ENCODE measurements at places on chromosomes 16 and 17. TPM values are rescaled to one million over a fixed set of nuclear protein-coding genes. Genes with fewer than 3 reads are reported as not detected.

DCAKD gene
- total RNA-seq: 32.0 TPM

SMIM22 gene
- total RNA-seq: not detected

ABCA9 gene
- total RNA-seq: not detected

DNAH9 gene
- total RNA-seq: not detected

CASKIN1 gene
- total RNA-seq: 0.23 TPM

PGAP3 gene
- 8.6 TPM for total RNA-seq

OR1A1 gene
- total RNA-seq: not detected

KCTD2 gene
- 16.8 TPM for total RNA-seq

CES3 gene
- 0.31 TPM for total RNA-seq

SLC2A4 gene
- total RNA-seq: 0.34 TPM

CDRT15L2 gene
- not detected for total RNA-seq

MTSS2 gene
- 2.0 TPM for total RNA-seq

CCL17 gene
- 6.2 TPM for total RNA-seq

TMEM92 gene
- total RNA-seq: not detected

TUBB3 gene
- total RNA-seq: 0.91 TPM

KRT28 gene
- not detected for total RNA-seq

XAF1 gene
- 2.7 TPM for total RNA-seq

GJC1 gene
- 8.8 TPM for total RNA-seq

SPIRE2 gene
- 0.78 TPM for total RNA-seq

LUC7L3 gene
- total RNA-seq: 107 TPM

MT4 gene
- not detected for total RNA-seq

OTOP3 gene
- not detected for total RNA-seq

AP1G1 gene
- 71.8 TPM for total RNA-seq

ALOX15B gene
- total RNA-seq: not detected

ZNF287 gene
- total RNA-seq: 7.1 TPM

RNF157 gene
- 21.1 TPM for total RNA-seq

LLGL2 gene
- 10.6 TPM for total RNA-seq

MAF gene
- total RNA-seq: 51.6 TPM

CNTD1 gene
- total RNA-seq: not detected

CMTM1 gene
- total RNA-seq: 8.1 TPM

SAMD14 gene
- total RNA-seq: 1.2 TPM

HASPIN gene
- total RNA-seq: 17.1 TPM

LITAFD gene
- total RNA-seq: not detected

ZNF423 gene
- total RNA-seq: not detected

SOCS1 gene
- 111 TPM for total RNA-seq
